ENCODE measurements at places on chromosomes 6 and 20.

DNA sequence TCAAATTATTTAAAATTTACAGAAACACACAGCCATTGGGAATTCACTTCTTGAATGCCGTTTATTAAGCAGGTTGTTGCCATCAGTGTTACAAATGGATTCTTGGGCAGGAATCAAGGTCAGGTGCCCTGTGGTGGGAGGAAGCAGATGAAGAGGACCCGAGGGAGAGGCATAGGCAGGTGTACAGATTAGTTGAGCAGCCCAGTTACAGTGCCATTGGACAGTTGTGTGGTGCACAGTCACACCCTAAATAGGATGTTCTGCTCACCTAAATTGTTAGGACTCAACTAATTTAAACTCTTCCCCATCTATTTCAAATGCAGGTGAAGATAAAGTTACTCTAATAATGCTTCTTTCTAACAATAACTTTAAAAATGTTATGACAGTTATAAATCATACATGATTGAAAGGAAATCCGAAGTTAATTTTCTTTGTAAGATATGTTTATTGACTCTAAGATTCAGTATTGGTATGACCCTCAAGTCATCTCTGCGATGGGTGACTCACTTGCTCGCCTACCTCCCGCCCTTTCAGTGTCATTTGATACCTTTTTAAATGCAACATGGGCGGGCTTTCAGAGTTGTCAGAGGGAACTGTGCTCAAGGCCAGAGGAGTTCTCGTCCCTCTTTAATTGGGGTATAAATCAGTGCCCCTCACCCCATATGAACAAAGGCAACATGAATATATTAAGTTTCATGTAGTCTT is 35.1 kb downstream of the DSE start:
- no peak for DNase-seq

DNA sequence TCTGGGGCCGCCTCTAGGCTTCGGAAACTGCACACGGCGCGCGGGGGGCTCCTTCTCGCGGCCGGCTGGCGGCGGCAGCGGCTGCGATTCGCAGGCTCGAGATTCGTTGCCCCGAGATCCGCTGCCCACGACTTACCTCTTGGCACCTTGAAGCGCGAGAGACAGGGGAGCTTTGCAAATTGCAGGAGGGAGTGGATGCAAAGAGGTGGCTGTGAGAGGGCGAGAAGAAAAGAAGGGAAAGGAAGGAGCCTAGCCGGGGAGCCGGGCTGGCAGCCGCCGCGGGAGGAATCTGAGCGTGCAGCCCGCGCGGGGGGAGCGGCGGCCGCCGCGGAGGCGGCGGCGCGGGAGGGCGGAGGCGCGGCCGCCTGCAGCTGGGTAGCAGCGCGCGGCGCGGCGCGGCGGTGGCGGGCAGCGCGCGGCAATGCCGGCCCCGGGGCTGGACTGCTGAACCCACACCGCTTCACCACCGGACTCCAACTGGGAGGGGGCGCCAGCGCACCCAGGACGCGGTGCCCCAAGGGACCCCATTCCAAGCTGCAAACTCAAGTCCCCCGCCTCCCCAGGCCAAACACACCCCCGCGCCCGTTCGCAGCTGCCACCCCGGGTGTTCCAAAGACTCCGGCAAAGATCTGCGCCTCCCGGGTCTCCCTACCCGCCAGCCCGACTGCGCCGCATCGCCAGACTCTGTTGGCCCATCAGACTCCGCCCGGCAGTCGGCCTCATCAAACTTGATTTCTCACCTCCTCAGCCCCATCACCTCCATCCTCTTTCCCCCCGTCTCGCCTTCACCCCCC is 44.2 kb upstream of the SUPT3H start:
- no peak for DNase-seq

- no peak for DNase-seq
Measured at GRCh38 chr6:16904957-16905356, 143.7 kb upstream of the ATXN1 start.

DNA sequence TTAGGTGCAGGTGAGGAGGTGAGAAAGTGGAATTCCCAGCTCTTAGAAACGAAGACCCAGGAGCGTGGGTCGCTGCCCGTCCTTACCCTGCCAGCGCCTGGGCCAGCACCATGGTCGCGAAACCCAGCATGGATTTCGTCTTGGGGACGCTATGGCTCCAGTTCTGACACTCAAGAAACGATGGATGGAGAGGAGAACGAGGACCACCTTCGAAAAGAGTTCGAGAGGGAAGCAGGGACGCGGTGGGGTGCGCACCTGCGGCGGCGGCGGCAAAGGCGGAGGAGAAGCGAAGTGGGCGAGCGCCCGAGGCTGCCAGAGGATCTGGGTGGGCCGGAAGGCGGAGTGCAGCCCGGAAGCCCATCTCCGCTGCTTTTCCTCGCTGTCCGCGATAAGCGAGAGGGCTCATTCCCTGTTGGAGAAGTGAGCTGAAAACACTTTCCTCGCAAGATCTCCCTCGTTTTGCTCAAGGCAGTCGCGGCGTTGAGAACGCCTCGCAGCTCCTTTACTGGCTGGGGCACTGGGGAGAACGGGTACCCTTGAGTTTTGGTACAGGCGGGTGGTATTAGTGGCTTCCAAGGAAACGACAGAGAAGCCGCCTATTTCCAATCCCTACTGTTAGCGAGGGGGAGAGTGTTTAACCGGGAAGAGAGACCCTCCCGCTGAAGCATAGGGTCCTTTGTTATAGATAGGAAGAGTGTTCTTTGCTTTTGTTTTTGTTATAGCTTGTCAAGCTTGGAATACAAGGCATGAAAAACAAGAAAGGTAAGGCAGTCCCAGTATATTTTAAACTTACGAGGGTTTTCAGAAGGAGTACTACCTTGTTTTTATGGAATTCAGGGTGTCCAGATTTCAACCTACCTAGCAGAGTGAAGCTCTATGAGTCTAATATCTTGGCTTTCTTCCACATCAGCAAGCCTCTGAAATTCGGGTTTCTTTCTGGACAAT is 109.5 kb downstream of the TRIM27 start:
- no peak for DNase-seq

DNA sequence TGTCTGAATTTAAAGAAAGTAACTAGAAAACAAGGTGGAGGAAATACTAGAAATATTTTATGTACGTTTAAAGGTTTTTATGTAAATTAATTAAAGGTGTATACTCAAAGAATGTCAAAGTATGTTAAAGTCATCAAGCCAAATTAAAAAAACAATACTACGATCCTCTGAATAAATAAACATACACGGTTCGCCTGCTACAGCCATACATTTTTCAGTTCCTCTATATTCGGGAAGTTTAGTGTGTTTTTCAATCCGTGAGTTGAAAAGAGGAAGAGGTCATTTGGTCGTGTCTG is 626 bp downstream of the STX7 start:
- no peak for DNase-seq

DNA sequence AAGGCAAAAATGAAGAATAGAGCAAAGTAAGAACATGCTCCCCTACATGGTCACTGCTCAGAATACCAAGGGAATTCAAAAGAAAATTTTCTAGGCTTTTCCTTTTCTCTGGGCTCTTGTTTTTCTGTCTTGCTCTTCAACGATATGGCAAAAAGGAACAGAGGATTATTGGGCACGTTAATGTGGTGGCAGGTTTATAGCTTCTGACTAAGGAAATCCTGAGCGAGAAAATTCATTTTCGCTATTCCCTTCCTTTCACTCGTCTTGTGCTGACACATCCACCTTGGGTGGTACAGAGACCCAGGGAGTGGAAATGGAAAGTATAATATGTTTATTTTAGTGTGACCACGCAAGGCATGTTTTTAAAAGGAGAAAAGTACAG is 132.8 kb downstream of the TRIM27 start:
- no peak for DNase-seq

GRCh38 chr6:9494864-9495263 is 920.0 kb downstream of the TFAP2A start:
- DNase-seq: no peak

DNA sequence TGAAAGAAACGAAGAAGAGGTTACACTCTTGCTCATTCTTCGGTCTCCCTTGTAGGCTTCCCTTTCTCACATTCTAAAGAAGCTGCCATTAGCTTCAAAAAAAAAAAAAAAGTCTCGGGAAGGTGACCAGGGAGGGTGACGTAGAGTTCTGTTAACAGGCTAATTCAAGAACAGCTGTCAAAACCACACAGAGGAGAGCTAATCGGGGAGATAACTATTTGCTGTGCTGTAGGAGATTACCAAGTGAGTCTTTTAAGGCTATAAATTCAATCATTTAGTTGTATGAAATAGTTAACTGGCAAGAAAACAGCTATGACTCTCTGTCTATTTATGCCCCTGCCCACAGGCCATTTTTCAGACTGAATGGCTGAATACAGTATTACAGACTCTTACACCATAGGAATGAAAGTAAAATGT is 256.8 kb downstream of the SYNE1 start:
- peak; percentile 17 for DNase-seq

DNA sequence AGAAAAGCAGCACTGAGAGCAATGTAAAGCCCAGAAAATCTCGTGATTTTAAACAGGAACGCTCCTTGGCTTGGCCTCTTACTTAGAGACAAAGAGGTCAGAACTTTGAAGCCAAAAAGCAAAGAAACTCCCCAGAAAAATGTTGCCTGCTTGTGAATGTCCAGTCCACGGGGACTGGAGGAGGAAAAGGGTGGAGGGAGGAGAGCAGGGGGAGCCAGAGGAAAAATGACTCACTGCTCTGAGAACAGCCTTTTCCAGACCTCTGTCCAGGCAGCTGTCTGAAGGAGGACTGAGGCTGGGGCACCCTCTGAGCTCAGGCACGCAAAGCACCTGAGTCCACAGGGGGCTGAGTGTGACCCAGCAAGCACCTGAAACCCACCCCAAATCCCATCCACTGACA is 64.7 kb downstream of the TRAM2 start:
- DNase-seq: peak; percentile 66

DNA sequence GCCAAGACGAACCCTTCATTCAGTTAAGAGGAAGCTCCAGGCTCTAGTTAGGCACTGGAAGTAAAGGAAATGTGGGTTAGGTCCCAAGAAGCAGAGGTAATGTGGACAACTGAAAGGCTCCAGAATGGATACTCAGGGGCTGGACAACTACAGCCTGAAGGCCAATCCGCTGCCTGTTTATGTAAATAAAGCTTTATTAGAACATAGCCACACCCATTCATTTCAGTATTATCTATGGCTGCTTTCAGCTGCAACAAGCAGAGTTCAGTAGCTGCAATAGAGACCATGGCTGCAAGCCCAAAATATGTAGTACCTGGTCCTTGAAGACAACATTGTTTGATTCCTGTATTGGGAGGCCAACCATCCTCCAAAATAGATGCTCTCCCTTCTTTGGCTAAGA is 100.8 kb upstream of the MRPS10 start:
- no peak for DNase-seq

GRCh38 chr20:32285621-32286371 is 8.3 kb downstream of the KIF3B start:
- no peak for DNase-seq

GRCh38 chr6:4885341-4885933 is 109.2 kb downstream of the CDYL start:
- DNase-seq: no peak

Data from RWPE1 (cell line).